ENCODE measurements at places on chromosomes 12 and 14. TPM values are rescaled to one million over a fixed set of nuclear protein-coding genes. Genes with fewer than 3 reads are reported as not detected.

DNA sequence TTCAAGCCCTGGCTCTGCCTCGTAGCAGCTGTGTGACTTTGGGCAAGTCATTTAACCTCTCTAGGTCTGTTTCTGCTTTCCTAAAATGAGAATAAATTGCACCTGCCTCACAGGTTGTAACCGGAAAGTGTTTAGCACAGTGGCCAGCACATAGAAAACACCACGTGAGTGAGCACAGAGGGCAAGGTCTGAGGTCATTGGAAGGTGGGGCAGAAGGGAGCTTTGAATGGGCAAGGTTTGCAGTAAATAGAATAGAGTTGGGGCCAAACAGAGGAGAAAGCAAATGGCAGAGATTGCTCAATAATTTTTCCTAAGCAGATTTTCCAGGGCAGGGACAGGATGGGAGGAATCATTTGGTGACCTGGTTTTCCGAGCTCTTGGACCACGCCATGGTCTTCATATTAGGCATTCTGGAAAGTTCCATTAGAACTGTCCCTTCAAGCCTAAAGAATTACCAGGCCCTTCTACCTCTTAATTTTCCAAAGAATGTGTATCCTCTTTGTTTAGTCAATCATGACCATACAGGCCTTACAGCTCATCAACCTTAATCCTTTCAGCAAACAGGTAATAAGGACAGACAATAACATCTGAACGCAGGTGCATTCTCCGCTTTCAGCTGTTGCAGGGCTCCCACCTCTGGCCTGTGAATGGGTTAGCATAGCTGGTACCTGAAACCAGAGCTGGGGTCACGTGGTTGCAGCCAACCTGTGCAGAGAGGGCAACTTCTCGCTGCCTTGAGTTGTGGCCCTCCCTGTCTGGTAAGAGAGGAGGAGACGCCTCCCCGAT, 53.8 kb downstream of the VWF start:
- DNase-seq = no peak

GRCh38 chr14:70213721-70214282, 25.1 kb upstream of the SLC8A3 start:
- no peak for DNase-seq

- no peak for DNase-seq
These were observed 130.8 kb downstream of the TMX1 start for GRCh38 chr14:51370758-51371386.

DNA sequence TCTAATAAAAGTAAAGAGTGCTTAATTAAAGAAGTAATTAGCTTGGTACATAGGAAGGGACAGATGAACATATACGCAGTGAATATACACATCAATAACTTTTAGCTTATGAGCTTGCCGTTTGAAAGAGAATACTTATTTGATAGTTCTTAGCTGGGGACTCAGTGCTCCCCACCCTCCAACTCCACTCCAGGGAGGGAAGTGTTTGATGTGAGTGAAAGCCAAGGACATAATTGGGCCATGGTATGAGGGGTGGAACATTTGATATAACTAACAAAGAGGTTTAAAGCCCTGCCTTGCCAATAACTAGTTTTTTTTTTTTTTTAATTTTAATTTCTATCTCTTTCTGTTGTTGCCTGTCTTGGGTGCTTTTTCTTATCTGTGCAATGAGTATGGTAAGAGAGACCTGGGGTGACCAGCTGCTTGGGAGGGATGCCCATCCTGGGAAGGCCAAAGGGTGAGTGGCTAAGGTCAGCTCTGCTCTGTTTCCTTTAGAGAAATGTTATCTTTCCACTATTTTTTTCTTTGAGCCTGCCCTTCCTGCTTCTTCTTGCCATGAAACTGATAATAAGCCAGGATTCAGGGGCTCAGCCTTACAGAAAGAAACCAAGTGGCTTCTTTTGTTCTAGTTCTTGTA, 132.8 kb upstream of the CPSF6 start:
- DNase-seq = no peak

- DNase-seq = no peak
These were observed 52.1 kb downstream of the PTPN21 start for GRCh38 chr14:88502740-88503139.

DNA sequence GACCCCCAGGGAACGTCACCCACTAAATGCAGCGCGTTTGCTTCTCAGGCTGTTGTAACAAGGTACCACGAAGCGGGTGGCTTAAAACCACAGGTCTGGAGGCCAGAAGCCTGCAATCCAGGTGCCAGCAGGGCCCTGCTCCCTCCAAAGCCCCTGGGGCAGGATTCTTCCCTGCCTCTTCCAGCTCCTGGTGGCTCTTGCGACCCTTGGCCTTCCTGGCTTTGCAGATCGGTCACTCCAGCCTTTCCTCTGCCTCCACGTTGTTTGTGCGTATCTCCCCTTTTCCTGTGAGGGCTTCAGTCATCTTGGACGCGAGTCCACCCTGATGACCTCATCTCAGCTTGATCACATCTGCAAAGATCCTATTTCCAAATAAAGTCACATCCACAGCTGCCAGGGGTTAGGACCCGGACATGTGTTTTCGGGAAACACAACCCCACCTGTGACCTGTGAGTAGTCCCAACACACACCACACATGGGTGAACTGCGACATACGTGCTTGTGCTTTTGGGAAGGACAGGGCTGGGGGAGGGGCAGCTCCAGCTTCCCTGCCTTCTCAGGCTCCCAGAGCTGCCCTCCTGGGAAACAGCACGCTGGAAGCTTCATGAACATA, 114.5 kb upstream of the NCOR2 start:
- DNase-seq = peak; percentile 32

DNA sequence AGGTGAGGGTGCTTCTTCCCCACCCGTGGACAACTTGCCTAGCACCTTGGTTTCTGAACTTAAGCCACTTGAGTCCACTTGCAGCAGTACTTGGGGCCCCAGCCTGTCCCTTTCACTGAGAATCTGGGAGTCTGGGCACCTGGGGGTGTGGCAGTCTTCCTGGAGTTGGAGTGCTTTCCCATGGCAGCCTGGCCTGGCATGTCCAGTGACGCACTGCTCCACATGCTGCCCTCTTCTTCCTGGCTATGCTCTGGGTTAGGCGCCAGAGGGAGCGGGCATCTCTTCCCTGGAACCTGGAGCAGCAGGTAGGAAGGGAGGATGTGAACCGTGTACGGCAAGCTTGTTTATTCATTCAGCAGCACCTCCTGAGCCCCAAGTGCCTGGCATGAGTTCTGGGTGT, 76.4 kb downstream of the PAPOLA start:
- DNase-seq = no peak

DNA sequence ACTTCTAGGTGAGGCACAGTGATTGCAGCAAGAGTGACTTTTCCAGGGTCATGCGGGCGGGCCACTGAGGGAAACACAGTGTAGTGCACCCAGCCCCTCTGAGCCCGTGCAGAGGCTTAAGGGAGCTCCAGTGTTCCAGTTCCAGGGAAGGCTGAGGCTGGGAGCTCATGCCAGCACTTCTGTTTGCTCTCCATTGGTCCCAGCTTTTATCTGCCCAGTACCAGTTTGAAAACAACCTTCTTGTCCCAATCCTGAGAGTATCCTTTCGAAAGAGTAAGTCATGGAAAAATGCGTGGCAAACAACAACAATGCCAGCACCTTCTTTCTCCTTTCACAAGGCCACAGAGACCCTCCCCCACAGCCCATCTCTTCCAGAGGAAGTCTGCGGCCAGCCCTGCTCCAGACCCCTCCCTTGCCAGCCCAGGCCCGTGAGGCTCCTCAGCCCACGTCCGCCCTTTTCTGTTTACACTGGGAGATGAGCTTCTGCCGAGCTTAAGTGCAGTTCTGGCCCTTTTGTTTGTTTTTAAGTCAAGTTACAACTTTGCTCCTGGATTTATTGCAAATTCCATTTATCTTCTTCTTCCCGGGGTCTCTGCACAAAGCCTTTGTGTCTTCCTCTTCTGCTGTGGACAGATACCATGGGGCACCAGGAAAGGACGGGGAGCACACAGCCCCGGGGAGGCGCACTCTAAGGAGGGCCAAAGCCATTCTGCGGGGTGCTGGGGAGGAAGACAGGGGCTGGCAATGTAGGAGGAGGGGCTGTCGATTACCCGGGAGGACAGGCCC, 185.6 kb downstream of the ZFP36L1 start:
- no peak for DNase-seq

- no peak for DNase-seq
These were observed 245.5 kb downstream of the PHLDA1 start for GRCh38 chr12:75786070-75786469.

GRCh38 chr12:66217342-66217917, 28.4 kb downstream of the IRAK3 start:
- no peak for DNase-seq

GRCh38 chr12:93091886-93092648, 163.0 kb upstream of the EEA1 start:
- DNase-seq = no peak

- DNase-seq = no peak
These were observed 58.9 kb downstream of the ARF6 start for GRCh38 chr14:49951691-49952345.

- DNase-seq = no peak
These were observed 79.6 kb upstream of the LGR5 start for GRCh38 chr12:71360013-71360412.

DNA sequence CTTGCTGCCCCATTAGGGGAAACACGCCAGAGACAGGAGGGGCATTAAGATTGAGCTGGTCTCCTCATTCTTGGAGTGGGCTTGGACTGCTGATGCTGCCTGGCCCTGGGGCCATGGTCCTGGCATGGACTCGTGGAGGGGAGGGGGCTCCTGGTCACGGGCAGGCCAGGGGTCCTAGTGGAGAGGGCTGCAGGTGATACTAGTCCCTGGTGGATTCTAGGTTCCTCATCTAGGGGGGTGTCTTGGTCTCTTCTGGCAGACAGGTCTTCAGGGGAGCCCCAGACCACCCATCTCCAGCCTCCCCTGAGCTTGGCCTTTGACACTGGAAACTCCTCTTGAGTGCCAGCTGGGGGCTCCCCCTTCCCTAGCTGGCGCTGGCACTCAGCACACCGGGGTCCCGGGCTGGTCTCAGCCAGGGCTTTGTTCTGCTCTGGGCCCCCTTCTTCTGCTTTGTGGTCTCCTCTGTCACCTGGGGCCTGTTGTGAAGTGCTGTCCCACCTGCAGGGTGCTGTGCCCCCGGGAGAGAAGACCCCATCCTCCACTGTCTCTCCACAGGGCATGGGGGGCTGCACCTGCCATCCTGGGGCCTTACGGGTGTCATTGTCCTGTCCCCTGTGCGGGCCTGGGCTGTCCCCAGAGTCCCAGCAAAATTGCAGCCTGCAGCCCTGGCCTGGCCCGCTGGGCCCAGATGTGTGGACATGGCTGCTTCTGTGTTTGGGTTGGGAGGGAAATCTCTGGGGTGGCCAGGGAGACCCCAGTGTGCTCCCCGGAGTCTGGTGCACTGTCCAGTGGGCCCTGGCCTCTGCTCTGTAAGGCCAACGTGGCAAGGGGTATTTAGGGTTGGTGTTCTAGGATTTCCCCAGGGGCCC, 2.3 kb downstream of the KIF26A start:
- no peak for DNase-seq

GRCh38 chr12:5582018-5582417, 150.1 kb downstream of the NTF3 start:
- DNase-seq = no peak

GRCh38 chr12:118649765-118650585, 273.6 kb downstream of the SUDS3 start:
- DNase-seq = no peak

Gene MTERF2
- 7.0 TPM for total RNA-seq

Gene MYF5
- total RNA-seq = not detected

Gene C14orf180
- not detected for total RNA-seq

Gene FAM181A
- not detected for total RNA-seq

Gene GALNT9
- not detected for total RNA-seq

Gene TSPAN31
- total RNA-seq = 23.6 TPM

Gene KRT6C
- 8.7 TPM for total RNA-seq
